ENCODE measurements at places on chromosomes 12 and 14.

DNA sequence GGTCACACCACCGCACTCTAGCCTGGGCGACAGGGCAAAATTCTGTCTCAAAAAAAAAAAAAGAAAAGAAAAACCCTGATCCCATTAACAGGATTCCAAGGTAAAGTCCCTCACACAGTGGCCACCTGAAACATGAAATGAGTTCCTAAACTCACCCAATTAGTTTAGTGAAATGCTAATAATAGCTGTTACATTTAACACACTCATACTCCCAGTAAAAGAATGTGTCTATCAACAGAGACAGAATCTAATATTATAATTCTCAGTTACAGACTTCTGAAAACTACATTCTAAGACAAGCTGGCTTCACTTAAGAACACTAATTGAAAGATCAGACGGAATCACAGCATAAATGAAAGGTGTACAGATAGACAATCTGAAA is 44.2 kb downstream of the DUSP16 start:
- DNase-seq, result no peak

DNA sequence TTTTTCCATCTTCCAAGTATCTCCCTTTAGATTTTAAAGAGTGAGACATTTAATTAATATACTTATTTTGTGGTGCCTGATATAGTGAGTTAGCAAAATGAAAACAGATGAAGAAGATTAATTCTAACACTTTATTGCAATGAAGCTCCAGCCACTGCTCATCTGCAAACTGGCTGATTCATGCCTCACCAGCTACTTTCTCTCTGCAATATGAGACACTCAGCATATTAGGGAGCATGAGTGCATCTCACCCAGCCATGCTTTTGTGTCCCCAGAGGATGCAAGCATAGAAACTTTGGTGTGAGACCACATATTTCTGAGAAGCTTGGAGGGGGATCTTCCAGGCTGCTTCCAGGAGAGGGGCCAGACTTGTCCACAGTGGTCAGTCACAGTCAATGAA is 148.6 kb downstream of the BMP4 start:
- DNase-seq, result no peak

DNA sequence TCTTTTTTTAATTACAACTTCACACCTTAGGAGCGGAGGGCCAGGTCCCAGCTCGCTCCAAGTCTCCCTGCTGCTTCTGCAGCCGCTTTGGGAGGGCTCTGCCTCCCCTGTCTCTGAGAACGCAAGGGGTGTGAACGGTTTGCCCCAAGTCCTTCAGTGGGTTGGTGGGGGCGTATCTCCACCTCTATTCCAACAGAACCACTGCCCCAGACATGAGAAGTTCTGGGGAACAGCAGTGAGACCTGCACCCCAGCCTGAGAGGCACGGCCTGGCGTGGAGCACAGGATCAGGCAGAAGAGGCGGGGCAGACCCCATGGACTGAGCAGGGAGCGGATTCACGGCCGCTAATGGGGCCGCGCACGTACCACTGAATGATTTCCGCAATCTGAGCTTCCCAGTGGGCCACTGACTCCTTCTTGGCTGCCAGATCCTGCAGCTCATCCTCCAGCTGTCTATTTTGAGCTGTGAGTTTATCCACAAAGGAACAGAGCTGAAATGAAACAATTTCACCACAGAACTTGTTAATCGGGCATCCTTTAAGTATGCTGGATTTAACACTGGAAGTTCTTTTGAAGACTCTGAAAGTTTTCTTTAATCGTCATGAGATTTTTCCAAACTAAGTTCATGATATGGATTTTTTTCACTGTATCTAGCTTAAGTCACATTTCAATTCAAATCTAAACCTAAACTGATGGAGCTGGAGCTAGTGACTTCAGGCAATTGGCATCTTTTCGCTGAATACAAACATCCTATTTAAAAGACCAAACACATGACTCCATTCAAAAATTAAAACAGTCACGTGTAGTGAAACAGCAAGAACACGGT is 44.4 kb downstream of the AMN start:
- DNase-seq, result no peak

DNA sequence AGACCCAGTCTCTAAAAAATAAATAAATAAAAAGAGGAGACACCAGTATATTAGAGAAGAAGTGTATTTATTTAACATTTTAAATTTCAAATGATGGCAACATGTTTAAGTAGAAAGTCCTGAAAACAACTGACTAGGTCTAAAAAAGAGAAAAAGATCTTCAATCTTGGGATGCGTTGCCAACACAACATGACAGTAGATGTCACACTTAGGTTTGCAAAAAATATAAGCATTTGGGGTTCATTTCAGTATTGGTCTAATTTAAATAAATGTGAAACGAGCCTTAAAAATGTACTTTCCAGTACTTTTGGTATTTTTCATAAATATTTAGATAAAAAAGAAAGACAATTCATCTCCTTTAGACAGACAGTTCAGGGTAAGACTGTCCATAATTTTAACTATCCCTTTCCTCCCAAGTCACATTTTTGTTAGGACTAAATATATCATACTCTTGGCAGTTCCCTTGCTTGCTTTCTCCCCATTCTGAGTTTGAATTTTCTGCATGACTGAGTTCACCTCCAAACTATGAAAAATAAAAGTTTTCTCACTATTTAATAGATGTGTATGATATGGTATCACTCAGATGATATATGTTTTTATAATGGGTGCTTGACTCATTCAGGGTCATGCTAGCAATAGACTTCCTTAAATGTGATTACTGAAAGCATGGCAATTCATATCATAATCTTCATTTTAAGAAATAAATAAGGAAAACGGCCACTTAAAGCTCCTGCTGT is 4.3 kb downstream of the C14orf93 start:
- DNase-seq, result no peak

GRCh38 chr14:74571901-74572725 is 39.9 kb downstream of the LTBP2 start:
- DNase-seq, result peak; percentile 23

GRCh38 chr12:108611884-108612415 is 14.1 kb upstream of the TMEM119 start:
- peak; percentile 64 for DNase-seq

GRCh38 chr12:103903993-103904392 is 26.2 kb upstream of the HSP90B1 start:
- DNase-seq, result no peak

- no peak for DNase-seq
Measured at GRCh38 chr12:132397152-132397933, 68.0 kb upstream of the GALNT9 start.

GRCh38 chr12:42236017-42236416 is 2.0 kb downstream of the YAF2 start:
- no peak for DNase-seq

- no peak for DNase-seq
Measured at GRCh38 chr12:129245769-129246168, 392.5 kb downstream of the GLT1D1 start.

GRCh38 chr14:22519877-22520685 is 68.9 kb downstream of the DAD1 start:
- DNase-seq, result no peak

GRCh38 chr14:77059276-77059915 is 30.9 kb upstream of the IRF2BPL start:
- DNase-seq, result peak; percentile 49

DNA sequence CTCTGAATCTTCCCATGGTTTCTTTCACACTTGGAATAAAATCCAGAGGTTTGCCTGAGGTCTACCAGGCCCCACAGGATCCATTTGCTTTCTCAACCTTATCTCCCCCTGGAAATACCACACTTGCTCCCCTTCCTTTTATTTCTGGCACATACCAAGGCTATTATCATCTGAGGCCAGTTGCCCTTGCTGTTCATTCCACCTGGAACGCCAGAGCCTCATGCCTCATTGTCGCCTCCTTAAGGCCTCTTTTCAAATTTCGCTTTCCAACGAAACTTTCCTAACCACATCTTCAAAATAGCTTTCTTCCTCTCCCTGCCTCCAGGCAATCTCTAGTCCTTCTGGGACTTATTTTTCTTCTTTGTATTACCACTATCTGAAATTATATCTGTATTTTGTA is 11.2 kb upstream of the LRIG3 start:
- DNase-seq, result no peak

GRCh38 chr12:116962197-116962596 is 51.4 kb downstream of the FBXW8 start:
- no peak for DNase-seq

Measured in stimulated activated CD4-positive, alpha-beta T cell treated with anti-CD3 and anti-CD28 coated beads, Interleukin-4, amount 100 ng/mL, for 24 hours (primary cell).